ENCODE measurements at places on chromosomes 11 and 22.

GRCh38 chr11:3834349-3834663 lies 6.5 kb downstream of the RHOG start:
- DNase-seq: no peak

DNA sequence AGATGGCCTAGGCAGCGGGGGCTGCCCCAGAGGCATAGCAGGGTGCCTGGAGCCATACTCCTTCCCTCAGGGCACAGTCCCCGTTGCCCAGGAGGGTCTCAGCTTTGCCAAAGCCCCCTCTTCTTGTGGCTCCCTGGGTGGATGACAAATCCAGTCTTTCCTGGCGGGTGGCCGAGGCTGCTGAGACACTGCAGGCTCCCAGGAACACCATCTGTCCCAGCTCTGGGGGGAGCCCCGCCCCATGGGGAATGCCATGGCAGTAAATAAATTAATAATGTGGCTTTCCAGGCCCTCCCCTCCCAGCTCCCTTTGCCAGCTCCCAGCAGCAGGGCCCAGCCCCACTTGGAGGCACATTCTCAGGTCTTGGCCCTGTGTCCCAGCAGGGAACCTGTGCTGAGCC lies 45.0 kb downstream of the PDE2A start:
- no peak for DNase-seq

DNA sequence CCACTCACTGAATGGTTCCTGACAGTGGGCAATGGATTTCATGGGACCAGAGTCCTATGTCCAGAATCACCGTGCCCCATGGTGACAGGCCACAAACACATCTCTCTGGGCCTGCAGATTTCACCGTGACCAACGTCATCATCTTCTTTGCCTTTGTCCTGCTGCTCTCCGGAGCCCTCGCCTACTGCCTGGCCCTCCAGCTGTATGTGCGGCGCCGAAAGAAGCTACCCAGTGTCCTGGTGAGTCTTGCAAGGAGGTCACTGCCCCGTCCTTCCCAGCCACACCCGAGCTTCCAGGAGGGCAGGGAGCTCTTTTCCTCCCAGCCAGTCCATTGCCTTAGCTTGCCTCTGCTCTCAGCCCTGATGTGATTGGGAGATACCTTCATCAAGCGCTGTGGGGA lies 9.3 kb downstream of the IL10RA start:
- DNase-seq: no peak

GRCh38 chr11:77130763-77131513 lies 2.9 kb downstream of the MYO7A start:
- DNase-seq: no peak

GRCh38 chr11:72429626-72430025 lies 4.7 kb downstream of the CLPB start:
- no peak for DNase-seq

- no peak for DNase-seq
Observed at GRCh38 chr11:117652521-117652920, 144.5 kb downstream of the DSCAML1 start.

- DNase-seq: no peak
Observed at GRCh38 chr11:26227301-26227746, 104.6 kb upstream of the ANO3 start.

- DNase-seq: no peak
Observed at GRCh38 chr11:121435132-121435531, 17.0 kb upstream of the SORL1 start.

- DNase-seq: no peak
Observed at GRCh38 chr11:68817554-68817953, 24.2 kb downstream of the CPT1A start.

GRCh38 chr11:66207816-66208215 lies 60.6 kb upstream of the RAB1B start:
- no peak for DNase-seq

GRCh38 chr11:34480314-34480713 lies 33.3 kb downstream of the ELF5 start:
- DNase-seq: no peak

GRCh38 chr11:60345489-60345888 lies 18.4 kb downstream of the MS4A6E start:
- no peak for DNase-seq

DNA sequence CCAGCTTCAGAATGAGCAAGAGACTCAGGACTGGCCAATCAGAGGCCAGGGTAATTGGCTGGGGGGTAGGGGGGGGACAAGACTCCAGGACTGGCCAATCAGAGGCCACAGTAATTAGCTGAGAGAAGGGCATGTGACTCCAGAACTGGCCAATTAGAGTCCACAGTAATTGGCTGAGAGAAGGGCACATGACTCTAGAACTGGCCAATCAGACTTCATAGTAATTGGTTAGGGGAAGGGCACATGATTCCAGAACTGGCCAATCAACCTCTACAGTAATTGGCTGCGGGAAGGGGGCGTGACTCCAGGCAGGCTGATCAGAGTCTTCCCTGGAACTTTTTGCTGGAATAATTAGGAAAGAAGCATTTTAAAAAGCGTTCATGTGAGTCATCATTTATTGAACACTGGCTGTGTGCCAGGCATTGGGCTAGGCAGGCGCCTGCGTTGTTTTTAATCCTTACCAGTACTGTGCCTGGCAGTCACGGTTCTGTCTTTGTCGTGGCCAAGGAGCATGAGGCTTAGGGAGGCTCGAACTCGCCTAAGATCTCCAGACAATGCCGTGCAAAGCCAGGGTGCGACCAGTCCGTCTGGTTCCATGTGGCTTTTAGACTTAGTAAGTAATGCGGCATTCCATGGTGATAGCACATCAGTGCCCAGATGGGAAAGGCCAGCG lies 508.1 kb downstream of the TBC1D22A start:
- no peak for DNase-seq

DNA sequence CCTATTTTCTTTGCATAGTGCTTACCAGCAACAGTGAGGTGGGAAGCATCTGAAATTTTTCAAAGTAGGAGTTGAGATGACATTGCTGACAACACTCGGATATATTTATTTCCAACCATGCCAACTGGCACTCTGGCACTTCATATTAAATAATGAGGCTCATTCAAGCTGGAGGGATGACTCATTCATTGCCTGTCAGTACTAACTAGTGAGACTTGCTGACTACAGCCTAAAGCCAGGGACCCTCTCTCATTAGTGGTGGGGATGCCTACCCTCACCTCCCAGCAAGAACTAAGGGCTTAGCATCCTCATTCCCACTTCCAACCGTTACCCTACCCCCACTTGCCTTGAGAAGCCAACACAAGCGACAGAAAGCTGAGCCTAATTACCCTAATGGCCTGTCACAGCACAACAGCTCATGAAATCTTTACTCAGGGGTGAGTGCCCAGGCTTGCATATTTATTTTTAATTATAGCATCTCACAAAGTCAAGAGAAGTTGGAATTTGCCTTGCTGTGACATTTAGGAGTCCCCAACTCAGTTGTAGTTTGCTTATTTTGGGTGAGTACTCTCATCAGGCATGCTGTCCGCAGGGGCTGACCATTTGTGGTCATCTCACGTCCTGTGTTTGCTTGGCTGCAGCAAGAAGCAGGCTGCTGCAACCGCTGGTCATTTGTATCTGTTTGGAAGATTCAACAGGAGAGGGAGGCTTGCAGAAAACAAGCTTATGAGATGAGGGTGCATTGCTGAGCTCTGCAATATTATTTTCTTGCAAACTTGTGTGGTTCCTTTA lies 181.6 kb upstream of the POU2AF2 start:
- DNase-seq: no peak

DNA sequence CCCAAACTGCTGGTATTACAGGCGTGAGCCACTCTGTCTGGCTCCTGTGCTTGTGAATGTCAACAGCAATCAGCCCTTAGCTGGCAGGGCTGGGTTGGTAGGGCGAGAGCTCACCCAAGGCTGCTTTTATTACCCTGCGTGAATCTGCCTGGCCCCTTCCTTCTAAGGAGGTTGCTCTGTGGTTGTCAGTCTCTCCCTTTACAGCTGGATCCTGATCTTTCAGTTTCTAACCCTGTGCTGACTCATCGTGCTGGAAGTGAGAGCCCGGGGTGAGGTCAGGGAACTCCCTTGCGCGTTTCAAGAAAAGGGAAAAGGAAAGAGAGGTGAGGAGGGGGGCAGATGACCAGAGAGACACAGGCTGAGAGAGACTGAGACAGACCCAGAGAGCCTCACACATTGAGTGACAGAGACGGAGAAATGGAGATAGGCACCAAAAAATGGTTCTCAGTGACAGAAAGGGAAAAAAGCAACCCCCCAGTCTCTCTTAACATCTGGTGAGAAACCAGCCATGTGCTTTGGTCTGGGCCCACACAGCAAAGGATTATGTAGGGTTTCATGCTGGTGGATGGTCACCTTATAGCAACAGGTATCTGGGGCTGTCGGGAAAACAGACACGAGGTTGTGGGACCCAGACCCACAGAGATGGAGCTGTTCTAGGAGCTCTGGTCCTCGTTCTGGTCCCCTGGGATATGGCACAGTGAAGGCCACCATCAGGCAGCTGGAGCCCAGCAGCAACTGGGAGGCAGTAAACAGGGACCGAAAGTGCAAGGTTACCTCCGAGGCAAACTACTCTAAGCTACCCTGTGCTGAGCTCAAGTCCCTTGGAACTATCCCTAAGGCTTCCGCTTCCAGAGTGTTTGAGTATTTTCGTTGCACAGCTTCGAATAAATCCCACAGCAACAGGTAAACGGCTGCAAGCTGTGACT lies 2.5 kb downstream of the TCN2 start:
- DNase-seq: no peak

- DNase-seq: no peak
Observed at GRCh38 chr22:31574055-31574670, 77.8 kb downstream of the SFI1 start.

GRCh38 chr11:33723238-33723881 lies 12.9 kb downstream of the CD59 start:
- DNase-seq: no peak

- DNase-seq: no peak
Observed at GRCh38 chr11:26150031-26150430, 181.9 kb upstream of the ANO3 start.

GRCh38 chr11:44130751-44131150 lies 35.3 kb downstream of the EXT2 start:
- DNase-seq: no peak

GRCh38 chr11:111966678-111967077 lies 29.5 kb downstream of the DIXDC1 start:
- DNase-seq: no peak

- no peak for DNase-seq
Observed at GRCh38 chr22:18991138-18991432, 55.0 kb upstream of the PRODH start.

- DNase-seq: no peak
Observed at GRCh38 chr11:73931039-73931645, 19.7 kb upstream of the DNAJB13 start.

GRCh38 chr22:42805998-42806830 lies 50.9 kb downstream of the ARFGAP3 start:
- DNase-seq: no peak

DNA sequence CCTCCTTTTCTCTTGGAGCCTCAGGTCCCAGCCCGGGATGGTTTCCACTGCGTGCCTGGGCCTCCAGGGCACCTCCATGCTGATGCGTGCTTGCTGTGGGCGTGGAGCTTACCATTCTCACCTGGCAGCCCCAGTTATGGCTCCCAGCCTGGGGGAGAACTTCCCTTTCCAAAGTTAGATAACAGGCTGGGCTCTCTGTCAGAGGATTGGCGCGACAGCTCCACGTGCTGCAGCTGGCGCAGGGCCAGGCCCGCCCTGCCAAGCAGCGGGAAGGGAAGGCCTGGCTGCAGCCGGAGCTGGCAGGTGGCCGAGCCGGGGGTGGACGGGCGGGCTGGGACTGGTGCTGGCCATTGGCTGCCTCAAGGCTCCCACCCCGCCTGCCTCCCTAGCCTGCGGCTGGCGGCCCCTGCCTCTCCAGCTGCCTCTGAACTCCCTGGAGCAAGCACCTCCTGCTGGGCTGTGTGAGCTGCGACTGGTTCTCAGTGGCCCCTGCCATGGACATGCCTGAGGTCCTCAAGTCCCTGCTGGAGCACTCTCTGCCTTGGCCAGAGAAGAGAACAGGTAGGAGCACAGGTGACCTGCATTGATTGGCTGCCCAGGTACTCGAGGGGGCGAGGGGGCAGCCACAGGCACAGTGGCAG lies 14.6 kb upstream of the TEF start:
- DNase-seq: no peak

DNA sequence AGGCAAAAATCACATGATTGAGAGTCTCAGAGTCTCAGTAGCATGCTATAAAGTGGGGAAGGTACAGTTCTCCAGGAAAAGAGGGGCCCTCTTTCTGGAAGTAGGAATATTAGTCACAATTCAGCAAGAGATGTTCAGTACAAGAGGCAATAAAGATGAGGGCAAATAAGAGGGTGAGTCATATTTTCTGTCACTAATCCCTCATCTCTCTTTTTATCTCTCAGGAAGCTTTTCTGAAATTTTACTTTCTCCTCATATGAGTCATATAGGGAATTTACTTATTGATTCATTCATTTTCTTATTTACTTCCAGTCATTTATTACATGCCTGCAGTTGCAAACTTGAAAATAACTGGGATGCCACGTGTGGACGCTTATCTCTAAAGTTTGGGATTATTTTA lies 3.4 kb upstream of the NXPE1 start:
- no peak for DNase-seq

DNA sequence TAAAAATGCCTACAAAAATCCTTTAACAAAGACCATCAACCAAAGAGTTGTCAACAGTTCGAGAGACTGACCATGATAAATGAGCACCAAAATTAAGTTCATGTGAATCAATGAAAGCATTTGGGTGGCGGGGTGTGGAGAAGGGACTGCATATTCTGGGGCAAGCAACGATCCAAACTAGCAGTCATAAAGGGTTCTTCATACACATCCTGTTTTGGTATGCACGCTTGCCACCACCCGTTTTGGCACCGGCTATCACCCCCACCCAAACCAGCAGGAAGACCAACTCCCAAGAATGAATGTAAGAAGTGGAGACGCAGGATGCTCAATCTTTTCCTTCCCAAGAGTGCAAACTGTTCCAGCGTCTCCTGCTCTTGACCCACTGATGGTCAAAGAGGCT lies 80.8 kb downstream of the SGSM3 start:
- no peak for DNase-seq

- no peak for DNase-seq
Observed at GRCh38 chr11:66868082-66868725, 11.3 kb downstream of the LRFN4 start.

GRCh38 chr11:35171226-35171625 lies 32.3 kb downstream of the CD44 start:
- no peak for DNase-seq

DNA sequence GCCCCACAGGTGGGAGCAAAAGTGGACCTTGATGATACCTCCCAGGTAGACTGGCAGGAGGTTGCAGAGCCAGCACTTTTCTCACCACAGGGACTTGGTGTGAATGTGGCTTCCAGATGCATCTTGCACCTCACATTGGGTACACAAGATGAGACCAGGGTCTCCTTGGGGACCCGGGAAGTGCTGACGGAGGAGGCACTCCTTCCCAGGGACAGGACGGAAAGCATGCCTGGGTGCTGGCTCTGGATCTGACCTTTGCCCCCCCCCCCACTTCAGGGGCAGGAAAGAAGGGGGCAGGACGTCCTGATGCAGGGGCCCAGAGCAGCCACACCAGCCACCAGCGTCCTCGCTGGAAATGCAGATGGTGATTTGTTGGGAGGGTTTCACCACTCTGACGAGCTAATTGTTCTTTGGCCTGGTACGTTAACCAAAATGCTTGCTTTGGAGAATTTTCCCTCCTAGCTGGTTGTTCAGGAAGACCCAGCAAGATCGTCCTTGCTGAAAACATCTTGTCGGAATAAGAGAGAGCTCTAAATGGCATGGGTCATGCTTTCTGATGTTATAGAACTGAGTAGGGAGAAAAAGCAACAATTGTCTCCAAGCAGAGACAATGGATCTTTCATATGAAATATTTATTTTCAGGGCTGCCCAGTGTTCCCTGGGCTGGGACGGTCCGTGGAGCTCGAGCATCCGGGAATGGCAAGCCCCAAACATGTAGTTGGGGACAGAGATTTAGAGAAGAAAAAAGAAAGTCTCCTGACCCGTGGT lies 74.4 kb upstream of the PPARA start:
- DNase-seq: no peak

GRCh38 chr11:106063009-106063408 lies 14.1 kb downstream of the KBTBD3 start:
- DNase-seq: no peak
